NCI-H2107 (cell line): ENCODE measurements at places on chromosomes 13 and 19.

GRCh38 chr19:33503433-33504057 lies 18.0 kb downstream of the PEPD start:
- no peak for DNase-seq

- DNase-seq = no peak
Observed at GRCh38 chr19:15337202-15337601, 4.9 kb upstream of the BRD4 start.

DNA sequence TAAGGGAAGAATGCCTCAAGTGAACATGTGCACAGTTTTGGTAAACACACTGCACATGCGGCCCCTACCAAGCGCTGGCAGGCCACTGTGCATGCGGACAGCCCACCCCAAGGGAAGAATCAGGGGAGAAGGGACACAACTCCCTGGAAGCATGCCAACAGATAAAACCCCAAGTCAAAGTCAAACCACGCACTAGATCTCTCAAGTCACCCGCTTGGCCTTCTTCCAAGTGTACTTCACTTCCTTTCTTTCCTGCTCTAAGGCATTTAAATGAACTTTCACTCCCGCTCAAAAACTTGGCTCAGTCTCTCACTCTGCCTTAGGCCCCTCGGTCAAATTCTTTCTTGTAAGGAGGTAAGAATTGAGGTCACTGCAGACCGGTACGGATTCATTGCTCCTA lies 4.6 kb upstream of the RFXAP start:
- DNase-seq = no peak

GRCh38 chr13:28493740-28494503 lies 1.0 kb downstream of the FLT1 start:
- DNase-seq = no peak

- DNase-seq = no peak
Observed at GRCh38 chr19:13978351-13979243, 26.3 kb downstream of the DCAF15 start.

GRCh38 chr19:55304279-55304978 lies 20.6 kb downstream of the BRSK1 start:
- DNase-seq = no peak

GRCh38 chr19:33759356-33759755 lies 37.3 kb upstream of the KCTD15 start:
- DNase-seq = no peak

DNA sequence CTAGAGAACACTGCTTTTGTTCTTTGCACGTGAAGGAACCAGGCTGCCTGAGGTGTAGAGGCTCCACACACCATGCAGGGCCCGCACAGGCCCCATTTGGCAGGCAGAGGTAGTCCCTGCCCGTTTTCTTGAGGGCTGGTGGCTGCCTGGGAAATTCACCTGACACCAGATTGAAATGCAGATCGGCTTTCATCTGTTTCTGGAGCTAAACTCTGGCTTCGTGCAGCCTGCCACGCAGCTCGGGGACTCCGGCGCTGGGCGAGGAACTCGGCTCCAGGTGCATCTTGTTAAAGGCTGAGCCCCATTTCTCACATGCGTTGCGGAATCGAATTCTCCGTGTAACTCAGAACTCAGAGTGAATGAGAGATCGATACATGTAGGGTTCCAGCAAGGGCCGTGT lies 37.7 kb downstream of the ATP11A start:
- peak; percentile 74 for DNase-seq

DNA sequence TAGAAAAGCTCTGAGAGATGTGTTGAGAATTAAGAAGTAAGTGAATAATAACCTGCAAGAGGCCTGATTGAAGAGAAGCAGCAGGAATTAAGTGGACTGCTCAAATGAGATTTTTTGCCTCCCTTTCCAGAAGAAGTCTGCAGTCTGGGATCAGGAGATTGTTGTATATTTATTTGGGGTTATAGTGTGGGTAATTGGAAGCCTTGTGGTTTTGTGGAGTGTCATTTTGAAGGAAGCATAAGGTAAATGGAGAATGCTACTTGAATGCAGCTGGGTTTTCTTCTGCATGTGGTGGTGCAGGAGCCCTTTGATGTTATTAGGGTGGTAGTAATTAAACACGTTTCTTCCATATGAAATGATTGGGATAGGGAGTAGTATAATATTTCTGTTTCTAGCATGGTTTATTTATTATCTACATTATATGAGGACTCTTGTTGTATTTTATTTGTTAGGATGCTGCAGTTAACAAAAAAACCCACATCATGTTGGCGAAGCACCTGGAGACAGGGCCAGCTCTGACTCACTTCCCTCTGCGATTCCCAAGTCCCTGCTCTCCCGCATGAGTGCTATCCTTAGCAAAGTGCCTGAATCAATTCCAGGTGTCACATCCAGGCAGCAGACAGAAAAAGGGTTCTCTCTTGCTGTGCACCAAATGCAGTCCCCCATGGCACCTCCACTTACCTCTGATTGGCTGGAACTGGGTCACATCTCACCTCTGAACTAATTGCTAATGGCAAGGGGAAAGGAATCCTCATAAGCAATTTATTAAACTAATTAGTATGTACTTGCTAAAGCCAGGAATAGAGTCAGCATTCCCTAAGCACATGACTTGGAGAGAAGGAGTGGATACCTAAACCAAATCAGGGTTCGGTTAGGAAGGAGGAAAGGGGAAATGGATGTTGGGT lies 54.8 kb downstream of the DGKH start:
- DNase-seq = no peak
